SK-N-DZ (cell line): ENCODE measurements at places on chromosomes 7 and 10.

- DNase-seq: no peak
These were observed 42.3 kb downstream of the PPP1R17 start for GRCh38 chr7:31729195-31729804.

GRCh38 chr10:71748671-71749191 is 24.6 kb downstream of the VSIR start:
- no peak for DNase-seq

DNA sequence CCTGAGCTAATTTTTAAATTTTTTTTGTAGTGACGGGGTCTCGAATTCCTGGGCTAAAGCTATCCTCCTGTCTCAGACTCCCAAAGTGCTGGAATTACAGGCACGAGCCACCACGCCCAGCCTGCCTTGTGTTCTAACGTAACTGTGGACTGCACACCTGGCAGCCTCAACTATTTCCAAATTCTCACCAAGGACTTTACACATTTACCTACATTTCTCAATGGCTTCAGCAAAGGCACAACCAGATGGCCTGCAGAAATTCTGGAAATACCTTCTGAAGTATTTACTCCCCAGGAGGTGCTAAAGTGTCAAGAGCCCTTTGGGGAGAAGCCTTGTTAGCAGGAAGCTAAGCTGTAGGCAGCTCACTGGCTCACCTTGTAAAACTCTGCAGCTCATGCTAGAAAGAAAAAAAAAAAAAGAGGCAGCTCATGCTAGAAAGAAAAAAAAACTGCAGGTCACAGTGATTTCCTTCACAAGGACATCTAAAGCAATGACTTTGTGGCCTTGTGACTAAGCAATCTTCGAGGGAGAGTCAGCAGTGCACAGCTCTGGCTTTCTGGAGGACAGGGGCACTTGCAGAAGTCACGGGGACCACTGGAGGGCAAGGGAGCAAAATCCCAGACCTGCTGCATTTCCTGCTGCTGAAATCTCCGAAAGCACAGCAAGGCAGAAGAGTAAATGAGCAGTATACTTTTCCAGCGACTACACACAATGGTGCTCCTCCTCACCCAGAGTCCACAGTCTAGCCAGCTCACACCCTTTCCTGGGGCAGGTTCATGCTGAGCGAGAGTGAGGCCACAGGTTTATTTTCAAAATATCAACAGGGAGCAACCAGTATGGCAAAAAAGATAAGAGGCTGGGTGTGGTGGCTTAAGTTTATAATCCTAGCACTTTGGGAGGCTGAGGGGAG is 40.4 kb downstream of the BAIAP2L1 start:
- DNase-seq: no peak

DNA sequence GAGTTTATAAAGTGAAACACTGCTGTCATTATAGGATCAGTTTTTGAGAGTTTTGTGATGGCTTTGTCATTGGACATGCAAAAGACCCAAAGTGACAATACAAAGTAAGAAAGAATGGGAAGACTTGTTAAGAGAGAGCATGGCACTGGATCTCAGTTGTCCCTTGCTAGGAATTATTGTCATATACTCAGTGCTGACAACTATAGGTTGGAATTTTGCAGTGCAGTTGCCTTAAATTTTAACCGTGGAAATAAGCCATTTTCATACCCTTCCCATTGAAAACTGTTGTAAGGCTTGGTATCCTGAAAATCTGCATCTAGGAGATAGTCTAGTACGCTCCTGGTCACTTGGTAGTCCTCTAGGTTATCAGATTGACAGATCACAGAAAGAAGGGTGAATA is 1156.7 kb downstream of the GATA3 start:
- DNase-seq: peak; percentile 46

DNA sequence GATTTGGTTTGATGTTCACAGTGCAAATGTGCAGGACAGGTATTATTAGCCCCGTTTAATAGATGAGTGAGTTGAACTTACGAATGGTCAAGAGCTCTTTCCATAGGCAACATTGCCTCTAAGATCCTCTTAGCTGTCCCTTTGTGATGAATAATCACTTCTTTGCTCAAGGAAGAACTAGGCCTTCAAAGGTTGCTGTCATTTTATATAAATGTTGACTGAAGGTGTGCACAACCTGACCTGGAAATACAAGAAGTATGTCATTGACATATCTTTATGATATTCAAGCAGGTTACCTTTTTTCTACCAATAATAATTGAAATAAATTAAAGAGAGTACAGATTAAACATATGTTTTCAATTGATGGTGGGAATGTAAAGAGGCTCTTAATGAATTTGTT is 48.5 kb upstream of the GLCCI1 start:
- DNase-seq: no peak

GRCh38 chr10:75460059-75460458 is 28.6 kb downstream of the LRMDA start:
- DNase-seq: no peak

GRCh38 chr10:19750972-19751371 is 65.3 kb upstream of the PLXDC2 start:
- DNase-seq: no peak

DNA sequence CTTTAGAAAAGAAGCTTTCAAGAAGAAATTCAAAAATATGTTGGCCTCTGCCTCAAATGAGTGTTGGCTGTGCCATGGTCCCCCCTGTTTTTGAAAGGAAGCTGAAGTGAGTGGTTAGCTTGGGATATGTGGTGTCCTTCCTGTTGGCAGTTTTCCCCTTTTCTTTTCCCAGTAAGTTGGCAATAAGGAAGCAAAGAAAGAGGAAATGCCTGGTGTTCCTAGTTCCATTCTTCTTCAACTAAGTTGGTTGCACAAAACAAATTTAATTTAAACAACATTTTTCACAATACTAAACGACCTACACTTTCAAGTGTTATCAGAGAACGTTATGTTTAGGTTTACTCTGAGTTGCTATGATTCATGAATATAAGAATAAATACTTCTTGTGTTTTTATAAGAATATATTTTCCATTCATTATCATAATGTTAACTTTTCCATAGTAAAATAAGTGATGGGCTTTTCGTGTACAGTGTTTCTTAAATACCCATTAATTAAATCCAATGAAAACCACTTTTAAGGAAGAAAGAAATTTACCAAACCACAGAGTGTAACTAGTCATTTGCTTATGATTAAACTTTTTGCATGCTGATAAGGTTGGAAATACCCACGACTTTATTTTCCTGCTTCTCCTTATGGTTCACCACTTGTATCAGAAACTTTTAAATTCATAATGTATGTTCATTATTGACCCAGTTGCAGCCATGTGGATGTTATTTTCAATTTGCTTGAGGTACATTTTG is 7.7 kb downstream of the HDAC9 start:
- no peak for DNase-seq

- no peak for DNase-seq
These were observed 93.0 kb upstream of the SORCS3 start for GRCh38 chr10:104548090-104548489.
